Ureter (tissue), 1 donor: ENCODE measurements at places on chromosomes 16 and 17. TPM values are rescaled to one million over a fixed set of nuclear protein-coding genes. Genes with fewer than 3 reads are reported as not detected.

DNA sequence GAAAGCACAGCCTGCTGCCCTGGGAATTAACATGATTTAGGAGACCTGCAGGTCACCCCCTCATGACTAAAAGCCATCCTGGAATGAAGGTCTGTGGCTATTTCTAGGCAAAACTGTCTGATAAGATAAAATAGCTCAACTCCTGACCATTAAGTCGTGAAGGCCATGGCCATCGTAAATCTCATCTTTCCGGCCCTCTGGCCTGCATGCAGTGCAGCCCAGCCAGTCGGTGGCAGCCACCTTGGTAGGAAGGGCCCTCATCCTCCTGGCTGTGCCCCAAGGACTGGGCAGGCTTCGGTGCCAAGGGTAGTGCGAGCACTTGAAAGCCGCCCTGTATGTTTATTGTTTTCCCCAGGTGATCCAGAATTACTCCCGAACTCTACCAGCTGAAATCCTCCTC is 18.2 kb upstream of the MEOX1 start:
- DNase-seq, result no peak

- no peak for DNase-seq
These were observed 27.4 kb upstream of the KDM6B start for GRCh38 chr17:7806587-7806986.

DNA sequence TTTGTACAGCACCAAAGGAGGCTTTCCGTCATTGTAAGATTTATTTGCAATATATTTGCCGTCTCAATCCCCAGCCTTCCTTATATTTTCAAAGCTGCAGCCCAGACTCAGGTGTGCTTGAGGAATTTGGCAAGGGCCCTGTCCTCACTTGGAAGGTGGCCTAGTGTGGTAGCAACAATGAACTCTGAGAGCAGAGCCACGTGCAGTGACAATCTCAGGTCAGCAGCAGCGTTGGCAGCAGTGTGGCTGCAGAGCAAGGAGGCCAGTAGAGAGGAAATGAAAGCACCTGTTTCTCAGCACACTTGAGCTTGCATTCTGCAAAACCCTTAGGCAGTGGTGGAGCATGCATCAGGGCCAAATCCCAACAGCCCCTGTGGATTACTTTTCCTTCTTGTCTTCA is 613.5 kb downstream of the RBFOX1 start:
- DNase-seq, result no peak

DNA sequence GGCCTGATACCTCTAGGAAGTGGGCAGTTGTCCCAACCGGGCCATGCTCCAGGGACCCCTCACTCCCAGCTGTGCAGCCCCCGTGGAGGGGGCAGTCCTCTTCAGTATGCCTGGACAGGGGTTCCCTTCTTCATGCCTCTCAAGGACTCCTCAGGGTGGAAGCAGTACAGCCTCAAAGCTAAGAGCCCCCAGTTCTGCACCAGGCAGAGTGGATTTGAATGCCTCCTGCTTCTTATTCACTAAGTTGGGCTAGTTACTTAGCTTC is 23.9 kb upstream of the ST6GALNAC1 start:
- DNase-seq, result no peak

DNA sequence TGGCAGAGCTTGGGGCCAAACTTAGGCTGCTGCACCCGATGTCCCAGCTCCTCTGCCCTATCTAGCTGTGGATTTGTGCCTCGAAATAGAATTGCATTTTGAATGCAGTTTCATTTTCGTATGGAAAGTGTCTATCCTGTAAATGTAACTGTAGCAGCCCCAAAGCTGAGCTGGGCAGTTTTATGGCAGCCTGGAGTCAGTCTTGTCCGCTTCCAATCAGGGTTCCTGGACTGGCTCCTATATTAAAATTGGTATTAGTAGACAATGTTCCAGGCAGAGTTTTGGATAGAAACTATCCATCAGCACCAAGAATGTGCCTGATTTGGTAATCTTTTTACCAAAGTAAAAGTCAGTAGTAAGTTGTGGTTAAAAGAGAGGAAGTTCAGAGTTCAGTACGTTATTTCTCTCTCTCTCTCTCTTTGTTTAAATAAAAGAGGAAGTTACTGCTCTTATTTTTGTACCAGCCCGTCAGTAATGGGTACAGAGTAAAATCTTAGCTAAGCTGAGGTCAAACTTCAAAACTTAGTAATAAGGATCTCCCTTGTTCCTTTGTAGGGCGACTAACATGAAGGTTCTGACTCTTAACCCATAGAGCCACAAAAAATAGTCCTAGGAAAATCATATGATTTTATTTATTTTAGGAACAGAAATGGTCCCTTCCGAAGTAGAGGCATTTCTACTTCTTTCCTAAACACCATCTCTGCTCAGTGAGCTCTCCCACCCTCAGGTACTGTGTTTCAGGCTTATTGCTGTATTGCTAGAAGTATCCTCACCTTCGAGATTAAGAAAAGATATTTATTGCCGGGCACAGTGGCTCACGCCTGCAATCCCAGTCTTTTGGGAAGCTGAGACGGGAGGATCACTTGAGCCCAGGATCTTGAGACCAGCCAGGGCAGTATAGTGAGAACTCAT is 28.0 kb downstream of the PRKCB start:
- no peak for DNase-seq

GRCh38 chr16:17853958-17854357 is 383.2 kb upstream of the XYLT1 start:
- DNase-seq, result no peak

- no peak for DNase-seq
These were observed 329 bp downstream of the NLK start for GRCh38 chr17:28042721-28043291.

DNA sequence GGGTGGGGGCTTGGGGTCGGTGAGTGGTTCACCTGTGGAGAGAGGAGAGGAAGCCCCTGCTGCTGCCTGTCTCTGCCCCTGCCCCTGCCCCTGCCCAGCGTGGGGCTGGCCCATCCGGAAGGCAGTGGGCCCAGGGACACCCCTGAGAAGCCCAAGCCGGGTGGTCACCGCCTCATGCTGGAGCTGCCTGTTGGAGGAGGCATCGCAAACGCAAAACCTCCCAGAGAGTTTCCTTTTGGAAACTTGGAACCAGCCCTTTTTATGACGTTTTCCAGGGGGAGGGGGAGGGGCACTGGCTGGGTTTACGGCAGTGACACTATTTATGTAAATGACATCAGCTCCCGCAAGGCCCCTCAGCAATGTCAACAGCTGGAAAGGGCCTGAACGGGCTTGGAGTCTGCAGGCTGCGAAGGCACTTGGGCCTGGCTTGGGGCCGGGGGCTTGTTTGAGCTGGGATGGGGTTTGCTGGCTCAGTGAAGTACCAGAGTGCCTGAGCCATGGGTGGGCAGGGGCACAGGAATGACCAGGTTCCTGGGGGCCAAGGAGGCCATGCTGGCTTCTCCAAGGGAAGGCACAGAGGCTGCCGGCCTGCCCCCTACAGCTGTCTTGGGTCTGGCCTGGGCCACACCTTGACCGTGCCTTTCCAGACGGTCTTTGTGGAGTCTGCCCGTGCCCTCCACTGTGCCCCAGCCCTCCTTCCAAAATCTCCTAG is 219.5 kb downstream of the NTN1 start:
- DNase-seq, result peak; percentile 91

- no peak for DNase-seq
These were observed 68.7 kb downstream of the IRX6 start for GRCh38 chr16:55392701-55393100.

DNA sequence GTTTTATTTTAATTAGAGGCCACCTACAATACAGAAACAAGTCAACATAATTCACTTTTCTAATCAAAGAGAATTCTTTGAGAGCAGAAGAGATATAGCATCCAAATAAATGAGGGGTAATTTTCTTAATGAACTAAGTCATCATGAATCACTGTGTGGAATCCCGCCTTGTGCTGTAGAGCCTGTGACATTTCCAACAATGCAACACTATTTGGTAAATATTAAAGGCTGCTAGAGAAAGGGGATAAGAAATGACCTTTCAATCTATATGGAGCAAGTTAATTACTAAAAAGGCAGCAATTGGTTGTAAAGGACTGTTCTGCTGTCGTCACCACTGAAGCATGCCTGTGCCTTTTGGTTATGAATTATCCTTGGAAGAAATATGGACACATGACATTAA is 345.7 kb upstream of the MAF start:
- no peak for DNase-seq

DNA sequence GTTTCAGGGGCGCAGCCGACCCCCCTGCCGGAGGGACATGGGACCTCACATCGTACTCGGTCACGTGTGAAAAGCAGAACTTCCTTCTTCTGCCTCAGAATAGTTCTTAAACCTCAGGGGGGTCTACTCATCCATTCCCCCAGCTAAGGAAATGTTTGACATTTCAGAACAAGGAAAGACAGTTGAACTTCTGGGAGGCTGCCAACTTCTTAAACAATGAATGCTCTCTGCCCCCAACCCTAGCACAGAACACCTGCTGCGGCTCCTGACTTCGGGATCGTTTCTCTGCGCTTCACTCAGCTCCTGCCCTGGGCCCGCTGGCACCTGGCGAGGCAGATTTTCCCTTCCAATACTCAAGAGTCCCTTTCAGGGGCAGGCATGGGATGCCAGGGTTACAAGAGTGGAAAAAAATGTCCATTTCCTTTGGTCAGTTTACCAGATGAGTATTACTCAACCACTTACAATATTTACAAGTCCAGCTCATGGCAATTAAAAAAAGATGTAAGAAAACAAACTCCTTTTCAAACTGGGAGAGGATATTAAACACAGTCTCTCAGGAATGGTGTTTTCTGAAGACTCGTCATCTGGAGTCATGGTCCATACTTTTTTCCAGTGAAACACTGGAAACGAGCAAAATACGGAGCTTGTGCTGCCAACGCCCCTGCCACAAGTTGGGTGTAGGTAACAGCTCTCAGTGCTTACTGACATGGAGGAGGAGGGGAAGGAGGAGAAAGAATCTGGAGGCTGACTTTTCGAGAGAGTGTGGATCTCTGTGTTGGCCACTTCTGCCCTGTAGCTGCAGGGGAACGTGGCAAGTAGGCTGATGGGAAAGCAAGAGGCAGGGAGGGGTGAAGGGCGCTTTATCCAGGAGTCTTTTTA is 235.7 kb downstream of the NTN1 start:
- DNase-seq, result no peak

- no peak for DNase-seq
These were observed 77.5 kb downstream of the RPGRIP1L start for GRCh38 chr16:53626161-53626560.

The ACE gene
- total RNA-seq, result 7.5 TPM

The TSNAXIP1 gene
- total RNA-seq, result 2.5 TPM

The HYDIN gene
- 8.4 TPM for total RNA-seq

The MEIOB gene
- total RNA-seq, result not detected

The RGS9 gene
- total RNA-seq, result 6.1 TPM

The PIRT gene
- total RNA-seq, result not detected
